Esophagus squamous epithelium (tissue), 5 donors: ENCODE measurements at places on chromosomes 3 and 15.

- DNase-seq: no peak
Measured at GRCh38 chr3:139119331-139120025, 74.8 kb upstream of the PRR23C start.

DNA sequence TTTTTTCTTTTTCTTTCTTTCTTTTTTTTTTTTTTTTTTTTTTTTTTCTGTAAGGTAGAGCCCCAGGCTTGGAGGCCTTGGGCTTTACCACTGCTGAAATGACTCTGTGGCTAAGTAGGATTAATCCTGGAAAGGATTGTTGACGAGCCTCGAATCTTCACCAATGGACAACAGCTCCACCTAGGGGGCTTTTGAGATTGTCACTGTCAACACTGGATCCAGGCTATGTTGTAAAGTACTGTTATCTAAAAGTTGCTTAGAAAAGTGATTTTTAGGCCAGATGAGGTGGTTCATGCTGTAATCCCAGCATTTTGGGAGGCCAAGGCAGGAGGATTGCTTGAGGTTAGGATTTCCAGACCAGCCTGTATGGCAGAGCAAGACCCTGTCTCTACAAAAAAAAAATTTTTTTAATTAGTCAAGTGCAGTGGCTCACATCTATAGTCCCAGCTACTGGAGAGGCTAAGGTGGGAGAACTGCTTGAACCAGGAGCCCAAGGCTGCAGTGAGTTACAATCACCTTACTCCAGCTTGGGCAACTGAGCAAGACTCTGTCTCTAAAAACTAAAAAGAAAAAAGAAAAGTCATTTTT, 41.6 kb downstream of the KLHL18 start:
- DNase-seq: no peak

- no peak for DNase-seq
Measured at GRCh38 chr3:172782235-172782634, 31.7 kb downstream of the ECT2 start.

DNA sequence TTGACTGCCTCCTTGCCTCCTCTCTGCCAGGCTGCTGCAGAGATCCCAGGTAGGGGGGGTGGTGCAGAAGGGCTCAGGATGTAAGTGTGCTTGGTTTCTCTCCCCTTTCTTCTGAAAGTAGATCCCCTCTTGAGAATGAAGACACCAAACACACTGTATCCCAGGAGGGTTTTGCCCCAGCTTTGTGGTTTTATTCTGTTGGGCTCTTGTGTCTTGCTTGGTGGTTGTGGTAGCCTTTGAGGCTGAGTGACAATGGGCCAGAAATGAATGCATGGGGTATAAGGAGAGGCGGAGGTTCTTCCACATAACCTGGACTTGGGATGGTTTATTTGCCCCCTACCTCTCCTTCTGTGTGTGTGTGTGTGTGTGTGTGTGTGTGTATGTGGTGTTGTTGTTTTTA, 5.7 kb downstream of the PDIA5 start:
- no peak for DNase-seq

- no peak for DNase-seq
Measured at GRCh38 chr15:62988701-62989100, 53.8 kb upstream of the TPM1 start.

DNA sequence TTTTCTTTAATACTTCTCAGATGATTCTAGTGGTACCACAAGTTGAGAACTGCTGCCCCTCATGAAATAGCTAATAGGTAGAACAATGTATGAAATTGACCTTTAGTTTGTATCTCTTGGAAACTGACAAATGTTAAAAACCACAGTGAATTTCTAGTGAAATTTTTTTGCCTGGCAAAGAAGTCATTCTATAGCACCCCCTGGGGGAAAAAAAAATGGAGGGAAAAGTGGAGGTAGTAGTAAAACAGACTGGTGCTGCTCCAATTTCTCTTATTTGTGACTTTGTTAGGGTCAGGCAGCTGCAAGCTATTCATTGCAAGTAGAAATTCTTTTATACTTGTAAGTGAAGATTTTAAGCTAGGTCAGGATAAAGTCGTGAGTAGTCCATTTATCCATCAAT, 605.0 kb downstream of the NLGN1 start:
- DNase-seq: no peak

DNA sequence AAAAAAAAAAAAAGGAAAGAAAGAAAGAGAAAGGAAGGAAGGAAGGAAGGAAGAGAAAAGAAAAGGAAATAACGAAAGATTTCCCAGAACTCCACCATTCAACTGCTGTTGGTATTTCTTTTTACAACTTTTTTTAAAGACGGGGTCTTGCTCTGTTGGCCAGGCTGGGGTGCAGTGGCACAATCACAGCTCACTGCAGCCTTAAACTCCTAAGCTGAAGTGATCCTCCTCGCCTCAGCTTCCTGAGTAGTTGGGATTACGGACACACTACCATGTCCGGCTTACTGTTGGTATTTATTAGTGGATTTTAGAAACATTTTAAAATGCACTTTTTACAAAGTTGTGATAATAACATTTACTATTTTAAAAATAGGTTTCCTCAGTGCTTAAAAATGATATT, 15.0 kb upstream of the USP3 start:
- no peak for DNase-seq

- DNase-seq: no peak
Measured at GRCh38 chr3:188037195-188037718, 116.7 kb upstream of the LPP start.

DNA sequence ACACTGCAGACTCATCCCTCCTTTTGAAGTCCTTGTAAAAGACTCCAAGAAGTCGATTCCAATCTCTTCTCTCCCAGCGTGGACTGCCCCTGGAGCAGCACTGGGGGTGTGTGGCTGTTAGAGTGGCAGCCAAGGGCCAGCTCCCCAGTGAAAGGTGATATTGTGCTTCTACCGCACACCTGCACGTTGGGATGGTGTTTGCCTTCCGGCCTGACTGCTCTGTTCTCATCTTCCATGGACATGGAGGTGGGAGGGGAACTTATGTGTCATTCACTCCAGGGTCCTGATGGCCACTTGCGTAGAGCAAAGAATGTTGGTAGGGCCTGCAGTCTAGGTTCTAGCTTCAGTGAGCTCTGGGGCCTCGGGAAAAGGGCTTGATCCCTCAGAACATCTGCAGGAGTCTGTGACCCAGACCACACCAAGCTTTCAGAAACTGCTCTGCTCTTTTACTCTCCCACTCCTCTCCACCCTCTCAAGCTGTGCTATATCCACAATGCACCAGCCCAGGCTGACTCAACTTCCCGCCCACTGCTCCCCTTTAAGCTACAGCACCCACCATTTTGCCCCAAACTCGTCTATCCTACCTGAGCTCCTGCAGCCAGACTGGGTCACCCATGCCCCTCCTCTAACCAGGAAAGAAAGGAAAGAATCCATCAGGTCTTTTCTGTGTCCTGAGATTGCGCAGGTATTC, 31.3 kb downstream of the LIPC start:
- DNase-seq: no peak

DNA sequence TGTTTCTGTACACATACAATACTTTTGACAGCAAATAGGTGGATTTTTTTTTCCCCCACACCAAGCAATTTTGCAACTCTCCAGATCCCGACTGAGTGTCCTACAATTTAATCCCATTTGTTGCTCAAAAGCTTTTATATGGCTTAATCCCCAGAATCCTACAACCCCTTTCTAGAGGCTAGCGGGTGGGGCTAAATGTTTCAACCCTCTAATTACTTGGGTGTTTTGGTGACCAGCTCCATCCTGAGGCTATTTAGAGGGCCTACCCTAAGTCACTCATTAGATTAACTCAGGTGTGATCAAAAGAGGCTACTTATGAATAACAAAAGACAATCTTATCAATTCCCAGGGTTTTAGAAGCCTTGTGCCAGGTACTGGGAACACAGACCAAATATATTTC, 21.0 kb upstream of the FBXL2 start:
- no peak for DNase-seq

GRCh38 chr3:176401211-176401610, 796.1 kb downstream of the TBL1XR1 start:
- no peak for DNase-seq

GRCh38 chr3:55207744-55208143, 279.4 kb downstream of the WNT5A start:
- no peak for DNase-seq

GRCh38 chr3:160224256-160224655, 966 bp upstream of the C3orf80 start:
- no peak for DNase-seq

- DNase-seq: no peak
Measured at GRCh38 chr15:92904722-92905571, 4.8 kb downstream of the CHD2 start.

DNA sequence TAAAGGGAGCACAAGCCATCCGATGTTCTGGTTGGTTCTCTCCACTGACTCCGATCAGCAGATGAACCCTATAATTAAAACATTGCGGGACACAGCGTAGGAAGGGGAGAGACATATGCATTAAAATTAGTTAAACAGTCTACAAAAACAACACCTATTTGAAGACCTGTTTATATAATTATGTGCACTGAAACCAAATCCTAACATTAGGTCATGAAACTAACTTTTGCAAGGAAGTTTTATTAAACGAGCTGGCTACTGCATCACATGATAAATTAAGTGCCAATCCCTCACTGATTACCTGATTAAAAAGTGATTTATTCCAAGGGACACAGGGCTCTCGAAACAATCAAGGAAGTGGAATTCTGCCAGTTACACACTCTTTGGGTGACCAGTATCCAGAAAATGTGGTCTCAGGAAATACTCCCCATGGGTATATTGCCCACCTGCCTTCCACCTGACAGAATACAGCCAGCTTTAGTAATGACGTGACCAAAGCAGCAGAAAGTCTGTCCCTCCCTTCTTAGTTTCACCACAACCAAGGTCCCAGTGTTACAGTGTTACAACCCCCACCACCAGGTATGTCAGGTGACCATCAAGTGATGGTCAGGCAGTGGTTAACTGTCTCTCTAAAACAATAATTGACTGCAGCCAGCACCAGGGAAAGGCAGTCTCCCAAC, 69.5 kb downstream of the HERC1 start:
- no peak for DNase-seq

DNA sequence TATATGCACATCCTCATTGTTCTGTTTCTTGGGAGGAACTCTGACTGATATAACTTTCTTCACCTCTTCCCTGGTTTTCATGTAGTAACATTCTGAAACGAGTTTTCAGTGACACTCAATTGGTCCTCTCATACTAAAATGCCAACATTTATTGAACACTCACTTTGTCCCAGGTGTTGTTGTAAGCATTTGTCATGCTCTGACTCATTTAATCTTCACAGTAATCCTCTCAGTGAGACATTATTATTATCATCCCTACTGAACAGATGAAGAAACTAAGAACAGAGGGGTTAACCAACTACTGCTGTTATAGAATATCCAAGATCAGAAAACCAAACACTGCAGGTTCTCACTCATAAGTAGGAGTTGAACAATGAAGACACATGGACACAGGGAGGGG, 94.1 kb upstream of the MRPL3 start:
- no peak for DNase-seq

DNA sequence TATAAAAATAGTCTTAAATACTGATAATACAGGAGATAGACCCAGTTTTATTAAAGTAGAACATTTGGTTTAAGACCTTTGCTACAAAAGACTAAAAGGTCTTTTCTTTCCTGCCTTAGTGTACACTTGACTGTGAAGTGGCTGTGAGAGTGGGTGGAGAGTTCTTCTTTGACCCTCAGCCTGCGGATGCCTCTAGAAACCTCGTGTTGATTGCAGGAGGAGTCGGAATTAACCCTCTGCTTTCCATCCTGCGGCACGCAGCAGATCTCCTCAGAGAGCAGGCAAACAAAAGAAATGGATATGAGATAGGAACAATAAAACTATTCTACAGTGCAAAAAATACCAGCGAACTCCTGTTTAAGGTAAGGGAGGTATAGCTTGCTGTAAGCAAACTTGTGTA, 36.5 kb downstream of the OXNAD1 start:
- DNase-seq: no peak

- DNase-seq: no peak
Measured at GRCh38 chr3:119664370-119664769, 4.0 kb upstream of the POPDC2 start.

DNA sequence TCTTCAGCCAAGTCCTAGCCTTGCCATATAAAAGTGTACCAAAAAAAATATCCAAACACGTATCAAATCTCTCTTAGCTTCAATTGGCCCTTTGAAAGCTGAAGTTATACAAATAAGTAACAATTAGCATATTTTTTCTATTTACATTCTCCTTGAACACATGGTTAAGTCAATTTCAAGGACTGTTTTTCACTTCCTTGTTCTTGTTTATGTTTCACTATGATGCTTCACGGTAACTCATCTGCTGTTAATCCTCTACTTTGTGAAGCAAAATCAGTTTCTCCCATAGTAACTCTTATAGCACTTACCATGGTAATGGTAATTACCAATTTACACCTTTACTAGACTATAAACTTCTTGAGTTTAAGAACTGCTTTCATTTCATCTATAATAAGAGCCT, 10.6 kb upstream of the SPRED1 start:
- no peak for DNase-seq

DNA sequence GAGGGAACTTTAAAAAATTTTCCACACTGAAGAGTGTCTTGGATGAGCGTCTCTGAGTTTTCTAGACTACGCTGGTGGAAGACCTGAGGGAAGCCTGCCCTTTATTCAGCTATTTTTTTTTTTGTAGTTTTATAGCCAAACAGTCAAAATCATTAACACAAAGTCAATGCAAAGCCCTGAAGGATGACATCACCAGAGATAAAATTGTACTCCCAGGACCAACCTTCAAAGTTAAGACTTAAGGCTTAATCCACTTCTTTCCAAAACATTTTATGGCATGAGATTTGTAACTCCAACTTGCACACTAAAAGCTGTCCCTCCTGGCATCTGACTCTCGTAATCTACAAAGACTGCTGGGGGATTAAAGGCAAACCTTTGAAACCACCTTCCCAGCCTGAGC, 263.4 kb upstream of the LYSMD4 start:
- DNase-seq: no peak

DNA sequence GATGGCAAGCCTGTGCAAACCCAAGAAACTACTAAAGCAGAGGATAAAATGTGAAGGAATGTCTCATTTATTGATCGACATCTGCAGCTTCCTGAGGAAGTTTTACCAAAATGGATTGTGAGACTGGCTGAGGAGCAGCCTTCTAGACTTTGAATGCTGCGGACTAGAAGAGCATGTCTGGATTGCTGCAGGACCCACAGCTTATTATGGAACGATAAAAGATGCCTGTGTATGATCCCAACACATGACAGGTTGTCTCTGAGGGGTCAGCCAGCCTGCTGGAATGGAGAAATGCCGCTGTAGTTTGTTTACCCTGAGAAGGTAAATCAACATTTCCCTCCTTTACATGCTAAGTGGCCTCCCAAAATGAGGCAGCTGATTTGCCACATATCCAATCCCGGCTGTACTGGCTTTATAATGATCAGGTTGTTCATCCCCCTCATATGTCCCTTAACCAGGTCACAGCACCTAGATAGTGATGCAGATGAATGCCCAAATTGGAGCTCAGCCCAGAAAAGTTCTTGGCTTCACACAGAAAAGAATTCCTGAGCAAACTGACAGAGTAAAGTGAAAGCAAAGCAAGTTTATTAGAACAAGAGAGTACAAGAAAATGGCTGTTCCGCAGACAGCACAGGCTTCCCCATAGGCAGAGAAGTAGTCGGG, 63.9 kb downstream of the IL12A start:
- no peak for DNase-seq
